ENCODE measurements at places on chromosomes 3 and 15. TPM values are rescaled to one million over a fixed set of nuclear protein-coding genes. Genes with fewer than 3 reads are reported as not detected.

SSUH2 gene
- 2.2 TPM for polyA plus RNA-seq

DNA sequence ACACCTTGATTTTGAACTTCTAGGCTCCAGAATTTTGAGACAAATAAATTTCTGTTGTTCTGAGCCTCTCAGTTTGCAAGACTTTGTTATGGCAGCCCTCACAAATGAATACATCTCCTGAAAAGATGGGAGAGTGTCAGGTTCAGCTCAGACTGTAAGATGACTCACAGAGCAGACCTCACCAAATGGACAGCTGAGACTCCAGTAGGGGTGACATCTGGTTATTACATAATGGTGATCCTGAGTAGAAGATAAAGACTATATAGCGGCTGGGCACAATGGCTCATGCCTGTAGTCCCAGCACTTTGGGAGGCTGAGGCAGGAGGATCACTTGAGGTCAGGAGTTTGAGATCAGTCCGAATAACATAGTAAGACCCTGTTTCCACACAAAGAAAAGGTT is 26.2 kb upstream of the MTMR14 start:
- no peak for DNase-seq

DUOX2 gene
- not detected for polyA plus RNA-seq

GRCh38 chr3:4808637-4809036 is 170.6 kb upstream of the BHLHE40 start:
- DNase-seq = no peak

GRCh38 chr3:25505581-25505980 is 77.5 kb downstream of the RARB start:
- no peak for DNase-seq
